ENCODE measurements at places on chromosomes 4 and X. TPM values are rescaled to one million over a fixed set of nuclear protein-coding genes. Genes with fewer than 3 reads are reported as not detected.

The ODAPH gene
- not detected for total RNA-seq

The NPNT gene
- under 0.01 TPM for total RNA-seq

The OPRPN gene
- not detected for total RNA-seq

The GLRB gene
- 5.6 TPM for total RNA-seq

The GK gene
- 13.3 TPM for total RNA-seq

The FATE1 gene
- total RNA-seq, result not detected

The MAGEB1 gene
- total RNA-seq, result not detected

The FAM193A gene
- 24.7 TPM for total RNA-seq

The CTAG1A gene
- not detected for total RNA-seq

The RNF175 gene
- total RNA-seq, result not detected

The TRAM1L1 gene
- 0.57 TPM for total RNA-seq

The SCD5 gene
- 55.7 TPM for total RNA-seq
